Left renal cortex interstitium (tissue), 4 donors: ENCODE measurements at places on chromosomes 16 and 17.

DNA sequence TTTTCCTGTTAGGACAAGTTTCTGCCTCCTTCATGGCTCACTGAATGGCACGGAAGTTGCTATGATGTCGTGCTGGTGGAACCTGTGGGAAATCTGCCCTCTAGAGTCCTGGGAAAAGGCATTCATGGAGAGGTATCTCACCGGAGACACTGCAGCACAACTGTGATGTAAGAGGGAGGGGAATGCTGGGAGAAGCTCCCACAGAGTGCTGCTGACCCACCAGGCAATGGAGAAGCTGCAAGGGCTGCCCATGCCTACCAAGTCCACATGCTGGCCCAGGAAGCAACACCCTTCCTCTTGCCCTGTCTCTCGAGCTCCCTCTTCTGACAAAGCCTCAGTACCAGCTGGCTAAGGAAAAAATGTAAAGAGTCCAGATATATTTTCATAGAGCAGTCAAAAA lies 45.2 kb upstream of the SLC5A11 start:
- no peak for DNase-seq

DNA sequence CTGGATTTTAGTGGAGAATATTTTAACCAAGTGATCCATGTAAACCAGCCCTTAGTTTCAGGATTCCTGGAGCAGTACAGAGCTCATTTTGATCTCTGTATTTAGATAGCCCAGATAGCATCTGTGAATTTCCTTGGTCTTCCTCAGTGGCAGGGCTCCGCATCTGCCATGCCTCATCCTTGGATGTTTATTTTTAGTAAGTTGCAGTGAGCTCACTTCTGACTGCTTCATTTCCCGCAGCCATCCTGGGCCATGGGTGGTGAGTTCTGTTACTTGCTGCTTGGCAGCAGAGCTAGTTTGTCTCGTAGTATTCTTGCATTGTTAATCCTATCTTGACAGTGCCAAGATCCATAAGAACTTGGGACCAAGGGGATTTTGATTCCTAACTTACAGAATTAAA lies 33.7 kb downstream of the IST1 start:
- DNase-seq = no peak

- no peak for DNase-seq
Observed at GRCh38 chr17:36894925-36895324, 42.4 kb upstream of the LHX1 start.

- DNase-seq = no peak
Observed at GRCh38 chr17:32693194-32693897, 183.6 kb downstream of the MYO1D start.

DNA sequence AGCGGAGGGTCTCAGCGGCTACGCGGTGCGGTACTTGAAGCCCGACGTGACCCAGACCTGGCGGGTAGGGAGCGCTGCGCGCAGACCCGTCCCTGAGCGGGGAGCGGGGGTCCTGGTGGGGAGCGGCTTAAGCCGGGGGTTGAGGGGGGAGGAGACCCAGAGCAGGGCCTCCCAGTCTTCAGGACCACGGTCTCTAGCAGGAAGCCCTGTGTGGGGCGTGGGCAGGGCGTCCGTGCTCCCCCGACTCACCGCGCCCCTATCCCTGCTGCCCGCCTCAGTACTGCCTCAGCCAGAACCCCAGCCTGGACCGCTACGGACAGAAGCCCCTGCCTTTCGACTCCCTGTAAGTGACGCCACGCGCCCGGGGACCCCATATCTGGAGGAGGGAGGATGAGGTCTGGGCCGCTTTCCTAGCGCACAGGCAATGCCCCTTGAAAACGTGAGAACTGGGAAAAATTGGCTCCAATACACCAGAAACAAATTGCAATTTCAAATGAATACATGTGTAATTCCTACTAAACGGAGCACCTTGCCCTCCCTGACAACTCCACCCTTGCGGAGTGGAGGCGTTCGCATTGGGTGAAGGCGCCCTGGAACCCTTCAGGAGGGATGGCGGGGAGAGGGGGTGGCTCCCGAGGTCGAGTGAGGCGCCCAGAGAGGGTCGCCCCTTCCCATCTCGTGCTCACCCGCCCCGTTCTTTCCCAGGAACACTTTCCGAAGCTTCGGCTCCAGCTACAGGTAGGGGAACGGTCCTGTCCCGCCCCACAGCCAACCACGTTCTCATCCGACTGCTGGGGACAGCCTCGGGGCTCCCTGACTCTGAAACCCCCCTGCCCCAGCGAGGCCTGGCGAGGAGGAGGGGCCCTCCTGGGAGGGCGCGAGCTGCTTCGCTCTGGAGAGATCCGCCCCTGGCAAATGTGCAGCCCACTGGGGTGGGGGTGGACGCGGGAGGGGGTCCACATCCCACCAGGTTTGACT lies 14.6 kb upstream of the CNGB1 start:
- DNase-seq = no peak
